ENCODE measurements at places on chromosomes 5 and 9. TPM values are rescaled to one million over a fixed set of nuclear protein-coding genes. Genes with fewer than 3 reads are reported as not detected.

The FBP2 gene
- total RNA-seq = not detected

The COL27A1 gene
- total RNA-seq = 3.2 TPM

The IL13 gene
- 17.8 TPM for total RNA-seq

The SLIT3 gene
- total RNA-seq = 0.50 TPM

The CDKN2A gene
- total RNA-seq = 2.2 TPM

The CARTPT gene
- total RNA-seq = not detected

The SLC9A3 gene
- total RNA-seq = 2.6 TPM

The TYRP1 gene
- not detected for total RNA-seq

The MARVELD2 gene
- 0.27 TPM for total RNA-seq

The BARHL1 gene
- not detected for total RNA-seq

The HRH2 gene
- total RNA-seq = 32.6 TPM

The MRPL41 gene
- total RNA-seq = 61.0 TPM

The ALDH1A1 gene
- total RNA-seq = not detected

The TOR2A gene
- 24.9 TPM for total RNA-seq

The CCDC152 gene
- total RNA-seq = 13.4 TPM

The SHOC1 gene
- not detected for total RNA-seq

The TAS2R1 gene
- not detected for total RNA-seq

The TERT gene
- total RNA-seq = 2.9 TPM

The TMEM215 gene
- total RNA-seq = not detected

The ROR2 gene
- total RNA-seq = not detected

The ZNF366 gene
- total RNA-seq = not detected

The FPGS gene
- total RNA-seq = 107 TPM

The ITK gene
- 152 TPM for total RNA-seq

The CDH10 gene
- total RNA-seq = not detected
